ENCODE measurements at places on chromosomes 7 and 10.

DNA sequence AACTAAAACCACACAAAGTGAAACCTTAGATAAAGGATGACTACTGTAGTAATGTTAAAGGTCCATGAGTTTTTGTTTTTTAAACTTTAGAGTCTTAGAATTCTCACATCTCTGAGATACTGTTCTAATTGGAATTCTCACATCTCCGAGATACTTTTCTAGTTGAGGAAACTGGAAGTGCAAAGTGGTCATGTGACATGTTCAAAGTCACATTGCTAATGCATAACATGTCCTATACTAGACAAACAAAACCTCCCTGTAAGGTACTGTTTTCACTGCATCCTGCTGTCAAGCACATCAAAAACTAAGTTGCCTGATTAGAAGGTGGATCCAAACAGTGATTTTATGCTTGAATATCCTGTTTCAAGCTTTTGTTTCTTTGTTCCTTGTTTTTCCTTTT lies 13.9 kb downstream of the TAX1BP1 start:
- no peak for DNase-seq

- DNase-seq: no peak
Observed at GRCh38 chr7:41817386-41817785, 114.5 kb upstream of the INHBA start.

- DNase-seq: no peak
Observed at GRCh38 chr10:132281915-132282666, 25.7 kb downstream of the STK32C start.

DNA sequence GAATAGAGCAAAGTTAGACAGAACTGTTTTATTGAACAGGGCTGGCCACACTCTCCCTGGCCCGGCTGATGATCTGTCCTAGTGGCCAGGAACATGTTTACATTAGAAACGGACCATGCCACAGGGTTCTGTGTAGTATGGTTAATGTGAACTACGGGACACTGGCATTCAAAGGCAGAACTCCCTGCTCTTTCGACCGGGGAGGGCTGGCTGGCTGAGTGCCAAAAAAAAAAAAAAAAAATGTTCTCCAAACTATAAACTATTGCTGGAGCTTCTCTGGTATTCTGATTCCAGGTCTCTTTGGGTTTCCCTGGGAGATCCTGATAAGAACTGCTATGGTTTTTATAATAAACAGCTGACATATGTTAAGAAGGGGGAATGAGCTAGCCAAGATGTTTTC lies 1262.6 kb upstream of the SORCS1 start:
- no peak for DNase-seq

DNA sequence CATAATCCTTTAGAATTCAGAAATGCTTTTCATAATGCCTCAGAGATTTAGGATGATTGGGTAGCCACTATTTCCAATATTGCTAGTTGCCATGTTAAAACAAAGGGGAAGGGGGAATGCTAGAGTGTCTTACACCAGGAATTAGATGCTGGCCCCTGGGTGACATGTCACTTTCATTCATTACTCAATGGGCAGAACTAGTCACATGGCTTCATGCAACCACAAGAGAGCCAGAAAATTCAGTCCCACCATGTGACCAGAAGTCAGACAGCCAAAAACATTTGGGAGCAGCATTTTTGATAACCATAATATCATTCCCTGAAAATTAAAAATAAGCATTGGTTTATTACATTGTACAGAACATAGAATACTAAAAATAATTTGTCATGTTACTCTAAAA lies 81.2 kb downstream of the CREB5 start:
- no peak for DNase-seq

DNA sequence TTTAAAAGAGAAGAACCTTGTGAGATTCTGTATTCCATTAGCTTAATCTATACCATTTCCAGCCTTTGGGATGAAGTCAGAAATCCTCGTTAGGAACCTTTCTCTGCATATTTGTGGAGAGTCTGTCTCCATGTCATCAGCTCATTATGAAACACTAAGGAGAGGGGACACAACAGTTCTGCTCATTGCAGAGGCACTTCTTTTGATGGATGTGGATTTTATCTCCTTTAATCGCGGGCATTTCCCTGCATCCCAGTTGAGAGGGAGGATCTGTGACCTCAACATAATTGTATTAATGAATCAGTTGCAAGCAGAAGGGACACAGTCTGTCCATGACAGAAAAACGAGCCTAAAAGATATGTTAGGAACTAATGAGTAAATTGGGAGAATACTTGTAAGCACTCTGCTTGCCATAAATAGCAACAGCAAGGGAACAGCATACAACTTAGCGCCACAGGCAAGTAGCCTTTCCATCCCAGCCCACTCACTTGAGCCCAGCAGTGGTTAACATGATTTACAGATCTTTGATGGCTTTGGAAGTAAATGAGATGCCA lies 37.9 kb downstream of the SORCS1 start:
- DNase-seq: no peak

DNA sequence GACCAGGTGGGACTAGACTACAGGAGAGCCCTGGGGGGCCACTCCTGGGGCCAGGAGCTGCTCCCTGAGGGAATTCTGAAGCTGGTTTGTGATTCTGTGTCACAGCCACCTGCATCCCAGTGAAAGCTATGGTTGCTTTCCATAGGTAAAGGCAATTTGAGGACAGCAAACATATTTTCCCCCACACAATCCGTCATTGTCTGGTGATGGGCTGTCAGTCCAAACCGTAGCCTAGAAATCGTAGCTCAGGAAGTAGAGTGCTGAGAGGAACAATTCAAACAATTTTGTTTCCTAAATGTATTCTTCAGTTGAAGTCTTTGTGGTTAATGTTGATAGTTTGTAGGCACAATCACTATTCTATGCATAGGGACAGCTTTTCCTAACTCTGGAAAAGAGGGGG lies 106.0 kb upstream of the INSYN2A start:
- DNase-seq: no peak

- no peak for DNase-seq
Observed at GRCh38 chr10:45433716-45434469, 59.9 kb downstream of the ALOX5 start.

GRCh38 chr10:88198023-88198422 lies 334.6 kb downstream of the PTEN start:
- no peak for DNase-seq

GRCh38 chr10:129035052-129035827 lies 431.8 kb upstream of the MGMT start:
- DNase-seq: no peak

DNA sequence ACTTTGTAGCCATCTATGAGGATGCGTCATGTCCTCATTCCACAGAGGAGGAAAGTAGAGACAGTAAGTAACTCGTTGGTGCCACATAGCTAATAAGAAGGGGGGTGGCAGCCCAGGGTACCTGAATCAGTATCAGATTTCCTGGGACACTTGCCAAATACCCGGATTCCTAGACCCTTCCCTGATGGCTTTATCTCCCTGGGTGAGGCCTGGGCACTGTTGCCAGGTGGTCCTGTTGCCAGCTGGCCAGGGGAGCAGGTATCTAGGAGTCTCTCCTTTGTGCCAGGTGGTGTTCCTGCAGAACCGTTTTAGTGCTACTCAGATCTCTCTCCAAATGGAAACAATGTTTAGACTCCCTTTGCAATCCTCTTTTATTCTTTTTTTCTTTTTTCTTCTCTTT lies 12.7 kb downstream of the SLC29A3 start:
- DNase-seq: no peak

All from stimulated activated CD4-positive, alpha-beta T cell treated with anti-CD3 and anti-CD28 coated beads, Interleukin-2, amount 100 ng/mL, for 24 hours (primary cell).